RWPE1 (cell line): ENCODE measurements at places on chromosomes 4 and X.

DNA sequence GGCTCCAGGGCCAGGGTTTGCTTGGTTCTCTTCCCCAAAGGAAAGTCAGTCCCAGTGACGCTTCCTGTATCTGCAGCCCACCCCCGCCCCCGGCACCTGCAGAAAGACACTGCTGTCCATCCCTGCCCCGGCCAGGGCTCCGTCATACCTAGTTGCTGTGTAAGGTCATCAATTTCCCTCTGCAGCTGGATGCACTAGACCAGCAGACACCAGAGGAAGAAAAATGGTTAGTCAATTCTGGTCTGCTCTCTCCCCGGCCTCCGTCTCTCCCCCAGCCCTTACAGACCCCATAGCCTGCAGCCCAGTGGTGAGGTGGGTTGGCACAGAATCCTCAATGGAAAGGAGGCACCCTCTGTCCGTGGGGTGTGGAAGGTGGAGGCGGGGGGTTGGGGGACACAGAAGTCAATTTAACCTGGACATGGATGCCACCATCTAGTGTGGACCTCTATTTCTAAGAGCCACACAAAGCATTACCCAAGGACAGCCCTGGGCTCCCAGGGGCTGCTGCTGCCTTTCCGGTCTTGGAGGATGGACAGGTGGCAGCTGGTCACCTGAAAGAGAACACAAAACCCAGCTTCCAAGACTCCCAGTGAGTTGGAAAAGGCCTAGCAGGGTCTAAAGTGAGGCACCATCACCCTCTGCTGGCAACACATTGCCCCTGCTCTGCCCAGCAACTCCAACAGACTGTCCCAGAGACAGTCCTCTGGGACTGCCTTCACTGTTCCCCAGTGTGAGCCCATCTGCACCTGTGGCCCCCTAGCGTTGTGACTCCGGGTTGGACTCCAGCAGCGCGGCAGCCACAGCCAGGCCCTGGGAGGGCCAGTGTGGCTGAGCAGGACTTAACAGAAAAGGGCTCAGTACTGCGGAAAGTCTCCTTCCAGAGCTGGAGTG, 40.2 kb upstream of the NHSL2 start:
- no peak for DNase-seq

GRCh38 chrX:97145934-97146333, 262.2 kb downstream of the RPA4 start:
- no peak for DNase-seq

- DNase-seq = no peak
Observed at GRCh38 chr4:1354136-1354982, 7.4 kb downstream of the UVSSA start.

DNA sequence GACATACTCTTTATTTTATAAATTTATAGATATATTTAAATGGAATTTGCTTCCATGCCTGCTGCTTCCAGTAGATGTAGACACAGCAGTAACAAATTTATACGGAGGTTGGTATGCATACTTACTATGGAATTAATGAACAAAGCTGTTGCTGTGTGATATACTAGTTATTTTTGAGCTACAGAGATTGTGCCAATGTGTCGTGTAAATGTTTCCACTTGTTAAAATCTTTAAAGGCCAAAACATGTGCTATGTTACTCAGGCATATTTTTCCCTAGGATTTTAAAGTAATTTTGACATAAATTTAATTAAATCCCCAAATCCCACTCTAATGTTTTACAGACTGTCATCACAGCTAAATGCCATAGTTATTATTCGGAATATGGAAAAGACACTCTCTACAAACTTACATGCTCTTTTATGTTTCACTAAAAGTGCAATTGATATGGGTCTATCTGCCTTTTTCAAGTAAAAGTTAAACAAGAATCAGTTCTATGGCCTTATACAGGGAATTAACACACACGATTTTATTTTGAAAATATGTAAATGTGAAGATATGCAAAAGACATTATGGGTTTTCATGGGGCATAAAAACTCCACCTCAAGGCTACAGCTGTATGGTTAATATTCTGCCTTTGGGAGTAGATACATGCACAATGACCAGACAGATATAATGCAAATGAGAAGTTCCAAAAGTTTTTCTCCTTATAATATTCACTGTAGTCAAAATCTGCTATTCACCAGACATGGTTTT, 256.8 kb downstream of the FSTL5 start:
- no peak for DNase-seq

DNA sequence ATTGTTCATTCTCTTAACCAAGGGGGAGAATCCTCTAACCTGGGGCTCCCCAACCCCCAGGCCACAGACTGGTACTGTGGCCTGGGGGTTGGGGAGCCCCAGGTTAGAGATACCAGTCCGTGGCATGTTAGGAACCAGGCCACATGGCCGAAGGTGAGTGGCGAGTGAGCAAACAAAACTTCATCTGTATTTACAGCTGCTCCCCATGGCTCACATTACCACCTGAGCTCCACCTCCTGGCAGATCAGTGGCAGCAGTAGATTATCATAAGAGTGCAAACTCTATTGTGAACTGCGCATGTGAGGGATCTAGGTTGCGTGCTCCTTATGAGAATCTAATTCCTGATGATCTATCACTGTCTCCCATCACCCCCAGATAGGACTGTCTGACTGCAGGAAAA, 957.2 kb upstream of the PRKX start:
- DNase-seq = no peak

DNA sequence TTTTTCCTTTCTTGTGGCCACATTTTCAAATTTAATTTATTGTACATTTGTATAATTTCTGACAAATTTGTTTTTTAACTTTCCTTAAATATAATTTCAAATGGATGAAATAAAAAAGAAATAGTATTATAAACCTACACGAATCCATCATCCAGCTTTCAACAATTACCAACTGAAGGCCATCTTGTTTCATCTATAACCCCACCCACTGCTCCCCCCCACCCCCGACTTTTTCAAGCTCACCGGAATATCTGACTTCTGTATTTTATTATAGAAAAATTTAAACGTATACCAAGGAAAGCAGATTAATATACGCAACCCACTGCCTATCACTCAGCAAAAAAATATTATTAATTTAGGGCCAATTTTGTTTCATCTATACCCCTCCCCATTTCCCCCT, 1.1 kb downstream of the MORF4L2 start:
- DNase-seq = no peak

GRCh38 chrX:16700734-16701133, 11.7 kb downstream of the CTPS2 start:
- no peak for DNase-seq

DNA sequence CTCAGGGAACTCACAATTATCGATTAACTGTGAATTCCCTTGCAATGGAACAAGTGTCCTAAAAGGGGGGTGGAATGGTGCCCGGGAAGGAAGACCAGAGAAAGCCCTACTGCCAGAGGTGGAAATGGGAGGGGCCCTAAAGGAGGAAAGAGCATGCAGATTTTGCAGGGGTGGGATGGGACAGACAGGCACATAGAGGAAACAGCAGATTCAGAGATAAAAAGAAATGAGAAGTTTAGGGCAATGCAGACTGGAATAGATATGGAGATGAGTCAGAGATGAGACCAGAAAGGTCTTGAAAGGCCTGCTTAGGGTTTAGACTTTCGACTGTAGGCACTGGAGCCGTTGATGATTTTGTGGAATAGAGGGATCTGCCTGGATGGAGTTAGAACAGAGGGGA, 57.4 kb upstream of the PITX2 start:
- DNase-seq = no peak

DNA sequence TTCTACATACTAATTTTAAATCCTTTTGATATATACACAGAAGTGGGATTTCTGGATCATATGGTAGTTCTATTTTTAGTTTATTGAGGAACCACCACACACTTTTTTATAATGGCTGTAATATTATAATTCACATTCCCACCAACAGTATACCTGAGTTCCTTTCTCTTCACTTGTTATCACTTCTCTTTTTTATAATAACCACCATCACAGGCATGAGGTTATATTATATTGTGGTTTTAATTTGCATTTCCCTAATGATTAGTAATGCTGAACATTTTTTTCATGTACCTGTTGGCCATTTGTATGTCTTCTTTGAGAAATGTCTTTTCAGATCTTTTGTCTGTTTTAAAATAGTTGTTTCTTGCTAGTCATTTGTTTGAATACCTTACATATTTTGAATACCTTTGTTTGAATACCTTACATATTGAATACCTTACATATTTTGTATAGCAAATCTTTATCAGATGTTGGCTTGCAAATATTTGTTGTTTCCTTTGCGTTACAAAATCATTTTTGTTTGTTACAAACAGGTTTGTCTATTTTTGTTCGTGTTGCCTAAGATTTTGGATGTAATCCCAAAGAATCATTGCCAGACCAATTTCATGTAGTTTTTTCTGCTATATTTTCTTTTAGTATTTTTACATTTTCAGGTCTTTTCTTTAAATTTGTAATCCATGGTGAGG, 198.5 kb upstream of the KLF8 start:
- no peak for DNase-seq

- no peak for DNase-seq
Observed at GRCh38 chr4:92618968-92619367, 315.2 kb downstream of the GRID2 start.

DNA sequence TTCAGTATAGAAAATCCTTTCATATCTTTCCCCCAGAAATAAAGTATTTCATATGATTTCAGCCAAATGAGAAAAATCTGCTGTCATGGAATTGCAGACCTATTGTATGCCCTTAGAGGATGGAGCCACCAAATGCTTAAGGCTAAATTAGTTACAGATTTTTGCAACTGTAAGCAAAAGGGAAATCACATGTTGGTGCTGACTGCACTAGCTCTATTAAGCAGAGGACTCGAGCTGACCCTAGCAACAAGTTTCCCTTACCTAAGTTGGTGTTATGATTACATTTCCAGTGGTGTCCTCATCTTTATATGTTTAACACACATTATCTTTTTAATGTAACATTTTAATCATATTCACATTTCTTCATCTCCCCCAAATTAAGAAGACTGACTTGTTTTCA, 58.3 kb upstream of the DOCK11 start:
- DNase-seq = no peak

DNA sequence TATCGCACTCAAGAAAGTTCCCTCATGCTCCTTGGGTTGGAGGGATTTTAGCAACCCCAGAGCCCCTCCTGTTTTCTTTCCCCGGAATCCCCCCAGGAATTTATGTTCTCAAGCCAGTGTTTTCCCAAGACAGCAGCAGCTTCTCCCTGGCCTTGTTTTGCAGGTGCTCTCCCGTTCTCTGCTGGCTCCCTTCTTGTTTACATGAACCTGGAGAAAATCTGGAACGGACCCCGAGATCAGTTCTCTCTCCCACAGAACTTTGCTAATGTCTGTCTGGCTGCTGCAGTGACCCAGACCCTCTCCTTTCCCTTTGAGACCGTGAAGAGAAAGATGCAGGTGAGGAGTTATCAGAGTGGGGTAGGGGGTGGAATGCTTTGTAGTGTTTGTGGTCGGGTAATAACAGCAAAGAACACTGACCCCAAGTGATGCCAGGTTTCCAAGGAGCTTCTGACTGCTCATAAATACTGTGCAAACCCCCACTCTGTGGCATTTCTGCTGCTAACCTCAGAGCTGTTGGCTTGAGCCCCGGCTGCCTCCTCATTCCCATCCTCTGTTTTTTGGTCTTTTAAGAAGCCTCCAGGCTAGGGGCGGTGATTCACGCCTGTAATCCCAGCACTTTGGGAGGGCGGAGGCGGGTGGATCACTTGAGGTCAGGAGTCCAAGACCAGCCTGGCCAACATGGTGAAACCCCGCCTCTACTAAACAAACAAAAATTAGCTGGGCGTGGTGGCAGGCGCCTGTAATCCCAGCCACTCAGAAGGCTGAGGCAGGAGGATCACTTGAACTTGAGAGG, 11.1 kb downstream of the SLC25A43 start:
- DNase-seq = peak; percentile 44

GRCh38 chrX:96721354-96721753, 36.7 kb downstream of the DIAPH2 start:
- DNase-seq = no peak

DNA sequence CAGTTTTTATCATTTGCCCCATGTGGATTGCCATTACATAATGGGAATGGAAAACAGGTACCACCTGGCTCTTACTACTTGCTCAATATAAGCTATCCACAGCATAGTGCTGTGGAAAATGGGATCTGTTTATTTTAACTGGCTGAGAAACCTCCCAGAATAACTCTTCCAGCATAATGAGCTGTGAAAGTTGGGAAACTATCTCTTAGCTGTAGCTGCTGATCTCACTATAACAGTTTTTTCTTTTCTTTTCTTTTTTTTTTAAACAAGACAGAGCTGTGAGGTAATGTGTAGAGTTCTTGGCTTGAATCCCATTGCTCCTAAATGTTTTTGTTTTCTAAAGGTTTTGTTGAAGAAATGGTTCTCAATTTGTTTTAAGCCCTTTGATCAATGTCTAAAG, 988.3 kb downstream of the PCDH19 start:
- DNase-seq = no peak

DNA sequence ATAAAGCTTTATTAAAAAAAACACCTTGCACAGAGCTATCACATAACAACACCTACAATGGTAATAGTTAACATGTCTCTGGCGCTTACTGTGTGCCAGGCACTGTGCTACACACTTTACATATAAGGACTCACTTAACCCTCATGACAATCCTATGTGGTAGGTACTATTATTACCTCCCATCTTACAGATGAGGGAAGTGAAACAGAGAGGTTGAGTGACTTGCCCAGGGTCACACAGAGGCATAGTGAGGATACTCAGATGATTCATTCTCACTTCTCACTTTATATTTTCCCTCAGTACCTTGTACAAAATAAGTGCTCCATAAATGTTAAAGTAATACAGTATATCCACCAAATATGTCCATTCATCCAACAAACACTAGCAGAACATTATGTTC, 43.4 kb upstream of the IQSEC2 start:
- DNase-seq = no peak

GRCh38 chr4:102761296-102761701, 531 bp upstream of the MANBA start:
- DNase-seq = no peak

GRCh38 chr4:182478475-182478874, 235.3 kb downstream of the TENM3 start:
- peak; percentile 42 for DNase-seq

DNA sequence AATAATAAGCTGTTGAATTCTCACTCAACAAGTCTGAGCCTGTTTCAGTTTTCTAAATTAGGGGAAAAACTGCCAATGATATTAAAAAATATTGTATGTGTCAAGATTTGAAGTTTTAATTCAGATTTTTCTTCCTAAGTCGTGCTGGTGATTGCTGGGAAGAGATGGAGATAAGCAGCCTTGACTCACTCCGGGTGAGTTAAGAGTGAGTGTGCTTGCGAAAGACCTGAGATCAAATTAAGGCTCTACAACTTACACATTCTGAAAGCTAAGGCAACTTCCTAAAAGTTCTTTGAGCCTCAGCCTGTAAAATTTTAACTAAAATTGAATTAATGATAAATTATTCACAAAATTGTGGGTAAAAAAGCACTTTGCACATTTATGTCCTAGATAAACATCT, 1441.2 kb downstream of the PCDH7 start:
- DNase-seq = peak; percentile 9

- DNase-seq = no peak
Observed at GRCh38 chr4:10205223-10205622, 88.6 kb upstream of the WDR1 start.

DNA sequence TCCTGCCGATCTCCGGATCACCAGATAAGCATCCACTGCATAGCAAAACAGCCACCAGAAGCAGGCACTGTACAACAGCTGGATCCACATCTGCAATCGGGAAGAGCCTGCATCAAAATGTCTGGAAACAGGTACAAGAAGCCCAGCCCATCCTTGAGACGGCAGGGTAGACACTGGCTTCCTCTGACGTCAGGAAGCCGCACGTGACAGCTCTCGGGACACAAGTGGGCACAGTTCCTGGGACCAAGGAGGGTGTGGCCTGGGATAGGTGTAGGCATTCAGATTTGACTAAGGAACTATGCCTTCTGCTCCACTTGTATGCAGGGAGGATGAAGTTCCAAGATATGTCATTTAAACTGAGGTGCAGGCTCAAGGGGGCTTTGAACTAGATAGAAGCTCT, 6.3 kb downstream of the GPR143 start:
- no peak for DNase-seq
